ENCODE measurements at places on chromosomes 4 and X.

DNA sequence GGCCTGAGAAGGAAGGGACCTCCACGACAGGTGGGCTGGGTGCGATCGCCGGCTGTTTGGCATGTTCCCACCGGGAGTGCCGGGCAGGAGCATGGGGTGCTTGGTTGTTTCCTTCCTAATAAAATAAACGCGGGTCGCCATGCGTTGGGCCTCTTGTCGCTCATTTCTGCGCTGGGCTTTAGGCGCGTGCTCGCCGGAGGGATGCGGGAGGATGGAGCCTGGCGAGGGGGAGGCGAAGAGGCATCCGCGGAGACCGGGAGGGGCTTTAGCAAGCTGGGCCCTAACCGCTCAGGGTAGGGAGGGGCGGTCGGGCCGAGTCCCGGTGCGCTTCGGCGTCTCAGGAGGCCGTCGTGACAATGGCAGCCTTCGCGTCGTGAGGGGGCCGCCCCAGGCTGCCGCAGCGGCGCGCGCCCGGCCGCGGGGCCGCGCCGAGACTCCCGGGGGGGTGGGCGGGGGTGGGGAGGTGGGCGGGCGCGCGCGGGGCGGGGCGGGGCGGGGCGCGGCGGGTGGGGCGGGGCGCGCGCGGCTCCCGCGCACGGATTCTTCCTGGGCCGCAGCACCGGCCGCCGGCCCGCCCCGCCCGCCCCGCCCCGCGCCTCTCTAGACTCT is 476 bp upstream of the GDI1 start:
- peak; percentile 58 for DNase-seq

DNA sequence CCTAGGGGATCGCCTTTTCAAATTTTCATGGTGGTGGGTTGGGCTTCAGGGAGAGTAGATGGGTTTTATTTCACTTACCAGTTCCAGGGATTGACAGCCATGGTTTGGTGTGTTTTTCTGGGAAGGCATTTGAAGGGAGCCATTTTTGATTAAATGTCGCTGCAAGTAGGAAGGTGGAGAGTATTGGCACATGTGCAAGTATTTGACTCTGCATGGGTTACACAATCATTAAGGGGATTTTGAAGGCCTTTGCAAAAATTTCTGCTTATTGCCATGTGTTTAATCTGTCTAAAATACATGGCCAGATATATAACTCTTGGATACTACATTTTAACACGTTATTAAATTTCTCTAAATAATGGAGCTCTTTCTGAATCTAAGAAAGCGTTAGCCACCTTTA is 55.1 kb downstream of the GPAT3 start:
- DNase-seq = no peak

- no peak for DNase-seq
Measured at GRCh38 chrX:39903343-39903742, 194.4 kb downstream of the BCOR start.

DNA sequence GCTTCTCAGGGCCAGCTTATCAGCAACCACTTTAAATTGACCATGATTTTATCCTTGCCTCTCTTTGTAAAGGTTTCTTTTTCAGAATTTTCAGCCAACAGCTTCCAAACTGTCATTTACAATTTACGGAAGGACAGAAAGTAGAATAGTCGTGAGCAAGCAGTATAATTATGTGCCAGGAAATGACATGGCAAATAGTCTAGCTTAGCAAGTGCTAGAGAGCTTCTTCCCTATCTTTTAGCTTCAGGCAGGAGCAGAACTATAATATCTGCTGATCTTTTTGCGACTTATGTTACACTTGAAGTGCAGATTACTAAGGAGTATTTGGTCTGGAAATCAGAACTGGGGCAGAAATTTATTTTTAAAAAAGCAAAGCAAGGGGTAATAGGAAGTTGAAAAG is 123.0 kb upstream of the AP1S2 start:
- DNase-seq = no peak

- no peak for DNase-seq
Measured at GRCh38 chrX:107107459-107107858, 11.2 kb downstream of the RBM41 start.

DNA sequence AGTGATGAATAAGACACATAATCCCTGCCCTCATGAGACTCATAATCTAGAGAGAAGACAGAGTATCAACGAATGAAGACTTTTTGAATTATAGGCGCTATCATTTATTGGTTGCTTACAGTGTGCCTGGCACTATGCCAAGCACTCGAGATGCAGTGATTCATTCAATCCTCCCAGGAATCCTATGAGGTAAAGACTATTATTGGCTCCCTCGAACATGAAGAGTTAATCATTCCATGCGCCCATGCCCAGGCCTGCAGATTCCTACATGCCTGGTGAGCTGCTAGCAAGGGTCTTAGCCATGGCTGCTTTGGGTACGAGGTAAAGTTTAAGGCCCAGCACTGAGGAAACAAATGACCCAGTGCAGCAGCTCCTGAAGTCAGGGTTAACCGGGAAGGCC is 47.0 kb downstream of the TEX13B start:
- DNase-seq = no peak

- DNase-seq = no peak
Measured at GRCh38 chrX:112901869-112902725, 61.5 kb upstream of the AMOT start.

DNA sequence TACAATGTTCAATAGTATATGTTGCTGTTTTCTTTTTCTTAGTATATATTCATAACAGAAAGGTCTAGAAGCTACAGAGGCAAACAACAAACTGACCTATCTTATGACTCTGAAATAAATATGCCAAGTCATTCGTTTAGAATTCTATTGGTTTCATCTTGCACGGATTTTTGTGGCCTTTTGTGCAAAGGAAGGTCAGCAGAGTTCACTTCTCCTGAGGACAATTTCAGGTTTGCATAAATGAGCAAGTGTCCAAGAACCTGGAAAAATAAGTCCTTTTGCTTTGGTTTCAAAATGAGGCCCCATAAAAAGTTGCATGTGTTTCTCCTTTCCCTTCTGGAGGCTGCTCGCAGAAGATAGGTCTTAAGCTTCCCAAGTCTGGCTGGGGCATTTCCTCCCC is 156.9 kb downstream of the APBB2 start:
- no peak for DNase-seq

DNA sequence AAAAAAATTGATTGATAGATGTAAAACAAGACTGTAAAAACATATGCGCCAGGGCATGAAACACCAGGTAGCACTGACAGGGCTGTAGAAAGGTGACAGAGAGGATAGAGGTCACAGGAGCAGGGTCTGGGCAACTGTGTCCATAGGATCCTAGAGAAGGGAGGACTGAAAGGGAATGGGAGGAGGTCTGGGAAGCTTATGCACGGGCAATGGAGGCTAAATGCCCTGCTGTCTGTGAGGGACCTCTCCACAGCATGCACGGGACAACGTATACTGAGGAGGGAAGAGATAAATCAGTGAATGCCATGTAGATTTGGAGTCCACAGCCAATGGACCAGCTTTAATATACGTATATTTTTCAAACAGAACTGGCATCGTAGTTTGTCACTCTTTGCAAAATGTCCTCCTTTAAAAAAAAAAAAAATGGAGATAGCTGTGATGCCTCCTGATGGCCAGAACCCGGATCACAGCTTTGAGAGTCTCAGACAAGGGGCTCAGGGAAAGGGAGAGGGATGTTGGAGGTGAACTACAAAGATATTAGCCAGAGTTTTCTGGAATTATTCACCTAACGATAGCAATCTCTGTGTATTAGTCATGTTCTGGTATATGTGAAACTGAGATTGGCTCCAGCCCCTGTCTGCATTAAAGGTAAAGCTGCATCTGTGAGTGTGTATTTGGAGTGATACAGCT is 16.0 kb downstream of the RAB40A start:
- DNase-seq = no peak

GRCh38 chr4:113776679-113777078 is 15.1 kb upstream of the CAMK2D start:
- no peak for DNase-seq

GRCh38 chr4:56320293-56320692 is 67.0 kb downstream of the AASDH start:
- no peak for DNase-seq

DNA sequence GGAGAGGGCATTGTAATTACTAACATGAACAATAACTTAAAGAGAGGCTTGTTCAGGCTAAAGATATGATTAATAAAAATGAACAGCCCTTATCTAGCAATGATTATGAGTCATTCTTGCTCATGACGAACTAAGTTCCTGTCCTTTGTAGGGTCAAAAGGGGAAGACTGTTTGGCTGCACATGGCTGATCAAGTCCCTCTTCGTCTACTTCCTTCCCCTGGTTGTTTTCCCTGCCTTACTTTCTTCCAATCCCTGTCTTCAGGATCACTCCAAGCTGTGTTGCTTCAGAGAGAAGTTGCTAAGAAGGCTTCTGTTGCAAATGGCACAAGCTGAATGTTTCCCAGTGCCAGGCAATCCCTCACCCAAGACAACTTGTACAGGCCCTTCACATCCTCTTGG is 115.0 kb upstream of the HS3ST1 start:
- no peak for DNase-seq

GRCh38 chr4:7298619-7299009 is 106.3 kb downstream of the SORCS2 start:
- no peak for DNase-seq

- no peak for DNase-seq
Measured at GRCh38 chrX:2766906-2767305, 15.1 kb downstream of the XG start.

- DNase-seq = no peak
Measured at GRCh38 chr4:28232951-28233350, 1372.3 kb downstream of the STIM2 start.

DNA sequence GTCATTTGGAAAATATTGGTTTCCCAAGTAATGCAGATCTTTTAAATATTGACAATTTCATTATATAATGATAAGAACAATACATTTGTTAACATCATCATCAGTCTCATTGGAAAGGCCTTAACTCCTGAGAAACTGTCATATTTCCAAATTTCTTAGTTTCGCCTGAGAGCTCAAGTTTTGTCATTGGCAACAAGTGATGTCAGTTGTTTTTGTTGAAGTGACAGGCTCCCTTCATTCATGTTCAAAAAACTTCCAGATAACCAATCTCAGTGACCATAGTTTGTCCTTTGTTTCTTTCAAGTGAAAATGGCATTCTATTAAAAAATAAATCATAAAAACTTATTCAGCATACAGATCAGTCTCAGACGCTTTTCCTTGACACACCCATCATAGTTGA is 71.8 kb downstream of the HMGB2 start:
- no peak for DNase-seq

GRCh38 chr4:77268108-77268507 is 111.1 kb downstream of the CCNG2 start:
- no peak for DNase-seq

GRCh38 chr4:15109600-15109999 is 107.3 kb downstream of the CPEB2 start:
- no peak for DNase-seq

DNA sequence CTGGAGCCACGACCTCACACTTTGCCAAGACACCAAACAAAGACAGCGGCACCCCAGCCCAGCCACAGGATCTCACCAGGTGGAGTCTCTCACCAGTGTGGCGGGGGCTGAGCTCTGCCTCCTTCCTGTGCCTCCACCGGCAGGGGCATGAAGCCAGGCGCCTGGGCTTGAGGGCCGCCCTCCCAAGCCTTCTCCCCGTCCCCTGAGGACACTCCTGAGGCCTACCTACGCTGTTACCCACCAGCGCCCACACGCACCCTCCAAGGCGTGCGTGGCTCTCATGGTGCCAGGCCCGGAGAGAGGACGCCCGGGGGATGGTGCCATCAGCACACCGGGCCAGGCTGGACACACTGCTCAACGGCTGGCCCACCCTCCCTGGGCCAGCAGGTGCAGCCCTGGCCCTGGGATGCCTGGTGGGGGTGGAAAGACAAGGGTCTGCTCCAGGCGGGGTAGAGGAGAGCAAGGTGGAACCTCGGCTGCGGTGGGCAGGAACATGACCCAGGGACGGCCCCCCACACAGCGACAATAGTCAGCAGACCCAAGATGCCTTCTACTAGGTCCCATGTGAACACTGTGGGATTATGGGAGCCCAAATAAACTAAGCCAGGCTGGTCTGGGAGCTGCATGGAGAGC is 22.1 kb downstream of the NELFA start:
- no peak for DNase-seq

DNA sequence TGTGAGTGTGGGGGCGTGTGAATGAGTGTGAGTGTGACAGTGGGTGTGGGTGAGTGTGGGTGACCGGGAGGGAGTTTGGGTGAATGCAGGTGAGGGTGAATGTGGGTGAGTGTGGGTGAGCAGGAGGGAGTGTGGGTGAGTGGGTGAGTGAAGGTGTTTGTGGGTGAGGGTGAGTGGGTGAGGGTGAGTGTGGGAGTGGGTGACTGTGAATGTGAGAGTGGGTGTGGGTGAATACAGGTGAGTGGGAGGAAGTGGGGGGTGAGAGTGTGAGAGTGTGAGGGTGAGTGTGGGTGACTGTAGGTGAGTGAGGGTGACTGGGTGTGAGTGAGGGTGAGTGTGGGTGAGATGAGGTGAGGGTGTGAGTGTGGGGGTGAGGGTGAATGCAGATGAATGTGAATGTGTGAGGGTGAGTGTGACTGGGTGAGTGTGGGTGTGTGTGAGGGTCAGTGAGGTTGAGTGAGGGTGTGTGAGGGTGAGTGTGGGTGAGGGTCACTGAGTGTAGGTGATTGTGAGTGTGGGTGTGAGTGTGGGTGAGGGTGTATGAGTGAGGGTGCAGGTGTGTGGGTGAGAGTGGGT is 1677.3 kb upstream of the TENM3 start:
- no peak for DNase-seq

DNA sequence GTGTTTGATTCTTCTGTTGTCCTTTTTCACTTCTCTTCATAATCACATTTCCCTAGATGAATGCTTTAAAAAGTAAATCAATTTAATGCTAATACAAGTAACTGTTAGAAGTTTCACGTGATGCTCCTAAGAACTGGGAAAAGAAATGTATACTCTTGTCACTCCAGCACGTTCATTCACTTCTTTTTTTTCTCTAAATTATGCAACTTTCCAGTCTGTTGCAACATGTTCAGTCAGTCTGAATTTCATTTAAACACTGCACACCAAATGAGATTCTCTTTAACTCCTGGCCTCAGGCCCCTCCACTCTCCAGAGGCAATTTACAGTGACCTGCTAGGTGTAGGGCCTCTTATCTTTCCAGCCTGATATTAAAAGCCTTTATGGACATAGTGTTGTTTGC is 321.9 kb downstream of the HS3ST1 start:
- no peak for DNase-seq

DNA sequence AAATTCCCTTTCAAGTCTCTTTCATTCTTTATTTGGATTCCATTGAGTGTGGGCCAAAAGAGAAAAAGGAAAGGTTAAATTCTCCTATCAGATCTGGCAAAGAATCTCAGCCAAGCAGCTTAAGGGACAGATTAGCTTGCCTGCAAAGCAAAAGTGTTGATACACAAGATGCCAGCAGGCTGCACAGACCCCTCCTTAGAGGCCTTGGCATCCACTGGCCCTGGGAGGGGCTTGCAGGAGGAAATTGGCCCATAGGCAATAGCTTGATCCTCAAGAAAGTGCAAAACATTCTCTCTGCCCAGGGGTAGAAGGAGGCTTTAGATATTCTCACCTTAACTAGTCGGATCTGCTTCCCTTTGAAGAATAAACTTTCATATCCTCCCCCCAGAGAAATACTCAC is 300.4 kb upstream of the CPEB2 start:
- DNase-seq = no peak

Measured in T-helper 17 cell (primary cell).